Activated T-helper 1 cell treated with anti-CD3 and anti-CD28 coated beads, Interleukin-12 subunit alpha, Interleukin-12 subunit beta, Interleukin-2, Interleukin-4 antibody, amounts not matched to agents 30 ng/mL and 10 ng/mL and 1 ng/mL, durations not matched to agents 14 hours and 24 hours and 36 hours (primary cell): ENCODE measurements at places on chromosomes 2 and 18.

DNA sequence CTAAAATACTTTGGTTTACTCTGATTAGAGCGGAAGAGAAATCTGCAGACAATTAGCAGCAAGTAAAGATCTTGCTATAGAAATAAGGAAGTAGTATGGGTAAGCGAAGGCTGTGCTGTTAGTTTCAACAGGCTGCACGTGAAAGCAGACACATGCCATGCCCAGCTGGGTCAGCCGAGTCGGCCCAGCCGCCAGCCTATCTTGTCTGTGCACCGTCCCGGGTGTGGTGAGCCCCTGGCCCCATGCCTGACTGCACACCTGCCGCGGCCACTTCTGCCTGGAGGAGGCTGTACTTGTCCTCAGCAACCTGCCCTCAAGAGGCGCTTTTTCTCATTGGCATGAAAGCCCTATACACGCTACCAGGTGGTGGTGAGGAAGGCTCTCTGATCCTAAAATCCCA, 185.5 kb downstream of the SEPTIN10 start:
- DNase-seq = no peak

- no peak for DNase-seq
Measured at GRCh38 chr18:42458226-42458625, 503.2 kb downstream of the PIK3C3 start.

DNA sequence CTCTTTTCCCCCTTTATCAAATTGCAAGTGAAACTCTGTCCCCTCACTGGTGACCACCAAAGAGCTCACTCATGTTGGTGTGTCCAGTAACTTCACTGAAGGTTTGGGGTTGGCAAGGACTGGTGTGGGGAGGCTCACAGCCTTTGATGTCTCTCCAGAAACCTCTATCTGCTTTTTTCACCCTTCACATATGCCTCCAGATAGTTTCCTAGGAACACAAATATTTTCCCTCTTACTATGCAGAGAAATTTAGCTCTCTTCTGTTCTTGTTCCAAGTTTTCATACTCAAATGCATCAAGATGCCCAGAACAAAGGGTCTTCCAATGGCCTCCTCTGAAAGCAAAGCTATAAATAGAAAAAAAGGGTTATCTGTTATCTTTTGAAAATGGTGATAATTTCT, 20.7 kb downstream of the DTNA start:
- DNase-seq = no peak

DNA sequence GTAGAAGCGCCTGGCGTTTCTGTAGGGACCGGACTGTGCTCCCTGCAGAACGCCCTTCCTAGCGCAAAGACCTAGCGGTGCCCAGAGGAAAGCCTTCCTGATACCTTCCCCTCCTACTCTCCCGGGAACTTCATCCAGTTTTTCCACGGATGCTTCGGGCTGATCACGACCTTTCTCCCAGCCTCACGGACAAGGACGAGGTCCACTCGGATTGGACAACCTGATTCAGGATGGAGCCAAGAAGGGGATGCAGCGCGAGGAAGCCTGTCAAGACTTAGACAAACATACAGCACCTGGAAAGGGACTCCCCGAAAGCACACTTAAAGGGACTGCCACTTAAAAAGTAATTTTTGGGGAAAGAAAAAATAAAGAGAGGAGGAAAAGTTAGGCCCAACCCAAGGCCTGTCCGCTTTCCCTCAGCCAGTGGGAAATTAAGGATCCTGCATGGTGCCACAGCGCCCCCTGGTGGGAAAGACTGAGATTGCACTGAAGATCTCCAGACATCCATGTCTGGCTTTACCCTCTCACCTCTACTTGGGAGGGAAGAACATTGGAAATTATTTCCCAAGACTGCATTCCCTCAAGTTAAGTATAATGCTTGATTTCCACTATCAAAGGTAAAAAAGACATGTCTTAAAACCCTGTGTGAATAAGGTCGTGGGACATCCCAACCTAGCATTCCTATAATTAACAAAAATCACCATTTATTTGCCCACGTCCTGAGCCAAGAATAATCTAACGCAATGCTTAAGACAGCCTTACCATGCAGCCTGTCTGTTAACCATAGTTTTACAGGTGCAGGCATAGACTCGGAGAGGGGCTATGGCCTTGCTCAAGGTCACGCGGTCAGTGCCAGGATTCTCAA, 13.4 kb upstream of the COPS8 start:
- peak; percentile 35 for DNase-seq

- peak; percentile 12 for DNase-seq
Measured at GRCh38 chr2:24793761-24794435, 673 bp downstream of the CENPO start.

DNA sequence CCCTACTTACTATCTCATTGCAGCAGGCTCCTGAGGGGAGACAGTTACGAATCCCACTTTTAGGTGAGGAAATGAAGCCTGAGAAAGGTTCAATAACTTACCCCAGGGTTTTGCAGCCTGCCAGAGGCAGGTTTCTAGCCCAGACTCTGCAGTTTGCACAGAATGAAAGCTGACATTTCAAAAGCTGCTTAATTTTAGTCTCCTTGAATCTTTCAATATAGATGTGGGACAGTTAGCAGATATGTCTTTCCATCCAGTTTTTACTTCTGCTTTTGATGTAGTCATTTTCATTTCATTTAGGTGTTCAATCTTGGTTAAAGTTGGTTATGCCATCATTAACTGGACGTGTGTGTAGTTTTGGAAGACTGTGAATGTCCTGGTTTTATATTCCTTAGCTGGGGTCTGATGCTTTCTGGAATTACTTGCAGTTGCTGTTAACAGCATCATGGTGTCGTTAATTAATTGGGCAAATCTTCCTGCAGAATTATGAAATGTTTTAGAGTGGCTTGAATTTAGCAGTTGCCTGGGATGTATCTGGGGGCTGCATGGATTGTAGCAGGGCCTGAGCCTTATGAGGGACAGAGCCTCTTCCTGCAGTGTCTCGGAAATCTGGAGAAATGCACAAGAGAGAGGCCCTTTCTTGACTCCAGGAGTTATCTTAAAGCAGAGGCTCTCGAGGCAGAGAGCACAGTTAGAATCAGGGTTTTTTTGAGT, 100.8 kb downstream of the ZNF532 start:
- no peak for DNase-seq

GRCh38 chr2:165924946-165925345, 28.6 kb downstream of the TTC21B start:
- DNase-seq = no peak

DNA sequence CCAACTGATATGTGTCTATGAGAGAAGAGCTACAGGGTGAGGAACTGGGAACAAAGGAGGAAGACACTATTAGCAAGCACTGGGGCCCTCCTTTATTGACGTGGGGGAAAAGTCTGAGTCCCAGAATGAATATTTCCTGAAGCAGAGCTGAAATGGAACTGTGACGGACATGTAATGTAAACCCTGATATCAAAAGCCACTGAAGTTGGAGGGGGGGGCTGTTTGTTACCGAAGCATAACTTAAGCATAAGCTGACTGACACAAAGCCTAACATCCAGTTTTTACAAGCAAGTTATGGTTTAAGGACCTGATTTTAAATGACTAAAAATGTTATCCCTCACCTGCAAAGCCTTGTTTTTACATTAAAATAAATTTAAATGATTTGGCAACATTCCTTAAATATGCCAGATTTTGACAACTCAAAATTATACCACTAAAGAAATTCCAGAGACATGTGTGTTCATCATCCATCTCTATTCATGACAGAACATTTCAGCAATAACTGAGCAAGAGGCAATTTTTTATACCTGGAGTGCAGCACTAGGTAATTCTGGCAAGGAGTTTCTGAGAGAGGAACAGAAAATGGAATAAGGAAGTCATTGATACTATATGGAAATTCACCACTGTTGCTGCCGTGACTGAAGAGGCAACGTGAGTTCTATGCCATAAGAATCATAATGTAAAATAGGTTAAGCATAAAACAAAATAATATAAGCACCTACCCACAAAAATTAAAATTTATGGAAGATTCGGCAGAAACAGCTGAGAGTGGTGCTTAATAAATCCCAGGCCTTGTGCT, 186.0 kb downstream of the AFF3 start:
- no peak for DNase-seq

DNA sequence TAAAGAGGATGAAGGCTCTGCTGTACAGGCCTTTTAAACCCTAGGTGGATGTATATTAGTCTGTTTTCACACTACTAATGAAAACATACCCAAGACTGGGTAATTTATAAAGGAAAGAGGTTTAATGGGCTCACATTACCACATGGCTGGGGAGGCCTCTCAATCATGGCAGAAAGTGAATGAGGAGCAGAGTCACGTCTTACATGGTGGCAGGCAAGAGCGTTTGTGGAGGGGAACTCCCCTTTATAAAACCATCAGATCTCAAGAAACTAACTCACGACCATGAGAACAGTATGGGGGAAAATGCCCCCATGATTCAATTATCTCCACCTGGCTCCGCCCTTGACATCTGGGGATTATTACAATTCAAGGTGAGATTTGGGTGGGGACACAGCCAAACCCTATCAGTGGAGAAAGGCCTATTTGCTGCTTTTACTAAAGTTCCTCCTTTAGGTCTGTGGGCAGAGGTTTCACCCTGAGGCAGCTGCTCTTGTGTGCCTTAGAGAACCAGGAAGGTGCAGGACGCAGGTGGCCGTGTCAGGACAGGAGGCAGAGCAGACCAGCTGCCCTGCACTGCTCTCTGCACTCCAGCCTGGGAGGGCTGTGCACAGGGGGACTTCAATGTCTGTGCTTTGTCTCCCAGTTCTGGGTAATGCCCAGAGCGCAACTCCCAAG, 178.8 kb upstream of the HDAC4 start:
- DNase-seq = no peak

DNA sequence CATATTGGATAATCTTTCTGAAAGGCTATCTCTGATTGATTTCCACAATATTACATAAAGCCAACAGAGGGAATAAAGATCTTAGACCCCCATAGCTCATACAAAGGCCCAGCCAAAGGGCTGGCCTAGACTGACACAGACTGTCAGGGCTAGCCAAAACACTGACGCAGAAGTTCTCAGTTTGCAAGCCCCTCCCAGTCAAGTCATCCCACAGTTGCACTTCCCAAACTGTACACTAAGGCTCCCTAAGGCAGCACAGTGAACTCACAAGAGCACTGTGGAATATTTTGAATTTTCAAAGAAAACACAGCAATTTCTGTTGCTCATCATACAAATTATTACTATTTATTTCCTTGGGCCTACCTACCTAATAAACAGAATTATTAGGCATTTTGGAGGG, 244.9 kb downstream of the SP3 start:
- DNase-seq = no peak

- no peak for DNase-seq
Measured at GRCh38 chr18:24497031-24497754, 36.8 kb downstream of the HRH4 start.

- no peak for DNase-seq
Measured at GRCh38 chr2:190637903-190638618, 10.8 kb upstream of the NAB1 start.

DNA sequence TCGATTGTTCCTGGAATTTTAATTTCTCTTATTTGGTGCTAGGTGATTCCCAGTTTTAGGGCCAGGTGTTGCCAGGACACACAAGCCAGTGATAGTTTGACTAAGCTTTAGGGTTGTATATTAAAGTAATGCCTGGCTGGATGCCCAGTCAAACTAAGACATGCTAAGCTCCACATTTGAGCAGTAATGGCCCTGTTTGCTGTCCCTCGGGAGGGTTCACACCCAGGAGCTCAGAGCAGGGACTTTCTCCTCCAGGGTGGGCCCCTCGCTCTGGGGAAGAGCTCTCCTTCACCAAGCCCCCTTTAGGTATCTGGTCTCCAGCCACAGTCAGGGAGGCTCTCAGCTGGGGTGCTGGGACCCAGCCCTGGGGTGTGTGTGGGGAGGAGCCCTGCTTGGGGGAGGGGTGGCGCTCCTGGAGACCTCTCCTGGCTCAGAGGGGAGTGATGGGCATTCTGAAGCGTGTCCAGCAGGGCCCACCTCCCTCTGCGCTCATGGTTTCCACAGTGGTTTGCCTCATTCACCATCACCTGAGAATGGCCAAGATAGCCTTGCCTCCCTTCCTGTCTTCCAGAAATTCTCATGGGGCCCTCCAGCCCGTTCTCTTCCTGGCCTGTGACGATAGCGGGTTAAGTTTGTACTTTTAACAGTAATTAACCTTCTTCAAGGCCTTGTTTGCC, 31.7 kb downstream of the INPP4A start:
- no peak for DNase-seq

DNA sequence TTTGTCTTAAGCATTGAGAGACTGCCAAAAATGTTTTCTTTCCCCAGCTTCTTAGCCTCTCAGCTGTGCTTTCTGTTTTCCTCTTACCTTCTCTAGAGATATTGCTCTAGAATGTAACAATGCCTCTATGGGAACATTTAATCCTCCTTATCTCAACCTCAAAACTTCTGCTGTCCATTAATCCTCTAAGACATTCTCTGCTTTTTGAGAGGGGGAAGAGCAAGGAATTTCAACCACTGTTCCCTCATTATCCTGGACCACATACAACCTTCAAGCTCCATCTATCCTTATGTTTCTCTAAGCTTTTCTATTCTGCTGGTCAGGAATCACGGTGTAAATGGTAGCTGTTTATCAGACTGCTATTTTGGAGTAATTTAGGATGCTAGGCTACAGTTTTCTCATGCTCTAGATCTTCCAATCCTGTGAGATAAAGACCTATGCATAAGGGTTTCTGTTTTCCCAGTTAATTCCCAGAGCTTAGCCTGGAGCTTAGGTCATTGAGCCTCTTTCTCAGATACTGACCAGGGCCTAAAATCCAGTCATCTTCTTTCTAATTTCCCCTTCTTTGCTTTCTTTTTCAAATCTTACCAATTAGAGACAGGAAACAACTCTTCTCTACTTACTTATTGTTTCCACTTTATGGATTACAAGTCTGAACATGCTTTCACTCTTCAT, 282.0 kb downstream of the CALCRL start:
- no peak for DNase-seq

- no peak for DNase-seq
Measured at GRCh38 chr2:100000915-100001707, 141.3 kb downstream of the AFF3 start.

DNA sequence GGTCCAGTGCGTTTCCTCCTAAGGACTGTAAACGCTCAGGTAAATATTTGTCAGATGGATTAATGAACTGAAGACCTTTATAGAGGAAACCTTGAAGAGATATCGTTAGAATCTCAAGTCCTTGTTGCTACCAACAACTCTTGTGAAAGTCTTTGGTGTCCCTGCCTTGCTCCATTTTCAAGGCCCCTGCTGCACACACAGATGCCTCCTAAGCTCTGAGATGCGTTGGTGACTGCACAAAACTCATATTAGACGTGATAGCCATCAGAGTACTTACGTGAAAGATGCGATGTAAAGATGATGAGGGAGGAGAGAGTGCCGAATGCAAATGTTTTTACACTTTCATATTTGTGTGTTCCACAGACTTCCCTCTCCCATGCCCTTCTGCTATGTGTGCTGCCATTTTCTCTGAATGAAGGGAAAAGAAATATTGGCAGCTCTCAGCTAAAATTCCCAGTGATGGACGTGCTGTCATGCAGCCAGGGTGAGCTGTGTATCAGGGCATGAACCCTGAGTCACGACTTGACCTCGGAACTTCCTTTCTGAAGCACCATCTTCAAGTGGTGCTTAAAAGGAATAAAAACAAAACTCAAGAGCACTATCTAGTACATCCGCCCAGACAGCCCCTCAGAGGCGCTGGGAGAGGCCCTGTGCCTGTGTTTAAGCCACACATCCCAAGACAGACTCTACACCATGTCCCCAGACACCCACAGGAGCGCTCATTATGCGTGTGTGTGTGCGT, 117.4 kb downstream of the FAM210A start:
- no peak for DNase-seq

- DNase-seq = no peak
Measured at GRCh38 chr2:86065512-86065911, 40.2 kb downstream of the POLR1A start.
